ENCODE measurements at places on chromosomes 6 and 20.

DNA sequence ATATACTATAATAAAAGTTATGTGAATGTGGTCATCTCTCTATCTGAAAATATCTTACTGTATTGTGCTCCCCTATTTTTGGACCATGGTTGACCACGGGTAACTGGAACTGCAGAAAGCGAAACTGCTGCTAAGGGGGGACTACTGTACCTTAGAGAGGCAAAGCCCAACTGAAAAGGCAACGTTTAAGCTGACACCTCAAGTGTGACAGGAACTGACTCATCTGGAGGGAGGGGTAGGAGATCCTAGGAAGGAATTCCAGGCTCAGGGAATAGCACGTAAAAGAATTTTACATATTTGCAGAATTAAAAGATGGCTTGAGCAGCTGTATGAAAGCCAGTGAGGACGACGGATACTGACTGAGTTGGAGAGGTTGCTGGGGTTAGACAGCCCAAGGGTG is 34.8 kb downstream of the ELOVL2 start:
- DNase-seq: no peak

DNA sequence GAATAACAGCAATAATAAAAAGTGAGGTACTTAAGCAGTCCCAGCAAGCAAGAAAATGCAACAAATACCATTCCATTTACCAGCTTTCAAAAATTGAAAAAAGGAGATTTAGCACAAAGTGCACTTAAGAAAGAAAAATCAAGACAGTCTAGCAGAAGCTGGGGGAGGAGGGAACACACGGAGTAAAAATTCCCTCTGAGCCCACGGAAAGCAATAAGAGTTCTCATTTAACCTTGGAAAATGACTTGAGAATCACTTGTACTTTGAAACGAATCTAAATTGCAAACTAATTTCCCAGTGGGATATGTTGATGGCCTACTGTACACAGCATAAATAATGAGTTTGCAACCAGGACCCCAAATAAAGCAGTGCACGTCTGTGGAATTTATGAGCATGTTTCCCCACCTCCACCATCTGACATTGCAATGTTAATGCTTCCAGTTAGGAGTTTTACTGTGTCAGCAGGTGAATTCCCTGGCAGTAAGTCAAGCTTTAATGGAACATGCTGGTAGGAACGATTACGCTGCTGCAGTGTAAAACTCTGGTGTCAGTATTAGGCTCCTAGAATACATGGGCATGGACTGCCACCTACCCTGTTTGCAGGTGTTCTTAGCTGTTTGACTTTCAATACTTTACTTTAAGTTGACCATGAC is 386.8 kb downstream of the HDGFL1 start:
- no peak for DNase-seq

GRCh38 chr20:44908987-44909871 is 631 bp upstream of the PABPC1L start:
- no peak for DNase-seq

- no peak for DNase-seq
Measured at GRCh38 chr6:22627644-22628043, 58.3 kb downstream of the HDGFL1 start.

- no peak for DNase-seq
Measured at GRCh38 chr6:104896914-104897313, 37.2 kb upstream of the HACE1 start.

GRCh38 chr6:105831311-105832097 is 254.6 kb upstream of the PRDM1 start:
- DNase-seq: no peak

DNA sequence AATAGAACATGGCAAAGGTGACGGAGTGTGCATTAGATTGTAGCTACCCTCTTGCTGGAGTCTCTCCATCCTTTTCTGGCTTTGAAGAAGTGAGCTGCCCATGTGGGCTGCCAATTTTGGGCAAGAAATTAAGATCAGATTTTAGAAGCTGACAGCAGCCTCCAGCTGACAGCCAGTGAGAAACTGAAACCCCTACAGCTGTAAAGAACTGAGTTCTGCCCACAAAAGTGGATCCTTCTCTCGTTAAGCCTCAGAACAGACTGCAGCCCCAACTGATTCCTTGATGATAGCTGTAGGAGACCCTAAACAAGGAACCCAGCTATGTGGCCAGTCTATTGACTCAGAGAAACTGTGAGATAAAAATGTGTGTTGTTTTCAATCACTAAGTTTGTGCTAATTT is 134.1 kb downstream of the CD109 start:
- no peak for DNase-seq

- no peak for DNase-seq
Measured at GRCh38 chr6:161273274-161273751, 548 bp downstream of the AGPAT4 start.

- no peak for DNase-seq
Measured at GRCh38 chr6:111846492-111847409, 26.5 kb downstream of the FYN start.

GRCh38 chr20:10563935-10564492 is 109.8 kb downstream of the JAG1 start:
- DNase-seq: no peak

DNA sequence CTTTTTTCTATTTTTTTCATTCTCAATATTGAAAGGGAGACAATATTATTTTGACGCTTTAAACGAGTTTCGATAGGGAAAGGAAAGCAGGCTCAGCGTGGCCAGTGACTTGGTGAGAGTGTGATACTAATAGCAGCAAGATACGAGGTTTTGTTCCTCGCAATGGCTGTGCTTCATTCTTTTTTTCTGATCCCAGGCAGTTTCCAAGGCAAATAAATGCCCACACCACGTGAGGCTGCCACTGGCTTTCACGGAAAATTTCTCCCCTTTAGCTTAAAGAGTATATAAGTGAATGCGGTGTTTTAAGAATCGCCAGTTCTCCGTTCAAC is 196.4 kb upstream of the ZNF184 start:
- DNase-seq: no peak

DNA sequence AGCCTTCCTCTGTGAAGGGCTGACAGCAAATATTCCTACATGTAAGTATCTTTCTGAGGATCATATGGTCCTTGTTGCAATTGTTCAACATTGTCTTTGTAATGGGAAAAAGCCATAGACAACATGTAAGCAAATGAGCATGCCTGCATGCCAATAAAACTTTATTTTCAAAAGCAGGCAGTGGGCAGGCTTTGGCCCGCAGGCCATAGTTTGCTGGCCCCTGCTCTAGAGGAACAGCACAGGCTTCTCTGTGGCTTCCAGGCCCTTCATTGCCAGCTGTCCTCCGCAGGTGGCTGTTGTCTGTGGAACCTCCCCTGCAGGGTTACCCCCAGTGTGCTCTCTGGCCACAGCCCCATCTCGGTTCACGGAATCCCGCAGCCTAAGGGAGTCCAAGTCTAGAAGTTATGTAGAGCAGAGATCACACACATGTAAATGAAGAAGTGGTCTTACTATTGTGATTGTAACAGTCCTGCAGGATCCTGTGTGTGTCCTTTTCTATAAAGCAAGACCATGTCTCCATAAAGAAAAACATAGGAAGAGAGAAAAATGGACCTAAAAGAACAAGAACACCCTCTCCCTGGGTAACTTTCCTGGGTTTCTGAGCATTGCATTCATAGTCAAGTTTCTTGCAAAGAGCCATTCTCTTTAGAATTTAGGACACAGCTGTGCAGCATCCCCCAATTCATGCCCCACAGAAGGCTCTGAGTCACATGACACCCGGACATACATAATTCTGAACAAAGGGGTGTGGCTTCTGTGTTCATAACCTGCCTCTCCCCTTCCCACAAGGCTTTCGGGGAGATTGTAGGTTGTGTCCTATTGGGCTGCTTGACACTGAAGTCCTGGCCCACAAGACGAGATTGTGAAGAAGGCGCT is 10.0 kb downstream of the UNC93A start:
- DNase-seq: no peak

DNA sequence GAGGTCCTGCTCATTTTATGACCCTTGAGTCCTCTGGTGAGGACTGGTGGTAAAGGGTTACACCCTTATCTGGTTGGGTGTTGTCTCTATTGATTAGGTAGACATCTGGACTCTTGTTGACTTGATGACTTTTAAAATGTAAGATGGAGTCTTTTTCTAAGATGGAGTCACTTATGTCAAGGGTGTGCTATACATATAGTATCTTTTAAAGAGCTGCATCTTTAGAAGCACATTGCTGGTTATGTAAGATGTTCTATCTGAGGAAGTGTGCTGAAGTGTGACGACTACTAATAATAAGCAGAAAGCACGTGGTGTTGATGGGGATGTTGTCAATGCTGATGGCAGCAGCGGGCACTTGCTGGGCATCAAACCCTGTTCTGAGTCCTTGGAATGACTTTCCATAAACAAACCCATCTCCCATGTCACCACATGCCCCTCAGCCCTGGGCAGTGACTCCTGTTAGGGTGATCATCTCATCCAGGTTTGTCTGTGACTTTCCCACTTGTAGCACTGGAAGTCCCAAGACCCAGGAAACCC is 229.6 kb downstream of the EYA2 start:
- no peak for DNase-seq

- no peak for DNase-seq
Measured at GRCh38 chr6:136059308-136059707, 190.8 kb downstream of the MTFR2 start.

GRCh38 chr6:128076843-128077242 is 176.0 kb upstream of the THEMIS start:
- DNase-seq: no peak

GRCh38 chr20:17179840-17180239 is 47.0 kb upstream of the PCSK2 start:
- no peak for DNase-seq

GRCh38 chr6:100464903-100465700 is at the start of gene SIM1:
Gene SIM1 (minus strand): TSS chr6:100464921. CDS start chr6:100463468, 1,453 bp downstream.
- DNase-seq: no peak

- DNase-seq: no peak
Measured at GRCh38 chr20:52200870-52201269, 9.3 kb upstream of the ZFP64 start.

- DNase-seq: no peak
Measured at GRCh38 chr20:56570832-56571231, 37.8 kb downstream of the FAM209B start.

- DNase-seq: no peak
Measured at GRCh38 chr6:91678679-91679446, 1092.0 kb upstream of the MAP3K7 start.

- DNase-seq: no peak
Measured at GRCh38 chr6:158645064-158646022, 800 bp upstream of the DYNLT1 start.

DNA sequence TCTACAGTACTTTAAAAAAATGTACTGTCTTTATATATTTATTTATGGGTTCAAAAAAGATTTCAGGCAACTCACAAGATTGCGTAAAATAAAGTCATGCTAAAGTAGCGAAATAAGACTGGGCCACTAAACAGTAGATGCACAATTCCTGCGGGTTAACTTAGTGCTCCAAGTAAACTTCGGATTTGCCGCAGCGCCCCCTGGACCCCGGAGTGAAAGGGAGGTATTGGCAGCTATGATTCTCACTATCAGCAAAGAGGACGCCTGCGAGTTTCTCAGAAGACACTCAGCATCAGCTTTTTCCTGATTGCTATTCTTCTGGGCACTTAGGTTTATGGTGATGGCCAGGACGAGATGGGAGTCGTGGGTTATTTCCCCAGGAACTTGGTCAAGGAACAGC is 1.4 kb downstream of the OTOR start:
- DNase-seq: no peak

- DNase-seq: no peak
Measured at GRCh38 chr6:88403486-88403885, 237.3 kb upstream of the CNR1 start.

DNA sequence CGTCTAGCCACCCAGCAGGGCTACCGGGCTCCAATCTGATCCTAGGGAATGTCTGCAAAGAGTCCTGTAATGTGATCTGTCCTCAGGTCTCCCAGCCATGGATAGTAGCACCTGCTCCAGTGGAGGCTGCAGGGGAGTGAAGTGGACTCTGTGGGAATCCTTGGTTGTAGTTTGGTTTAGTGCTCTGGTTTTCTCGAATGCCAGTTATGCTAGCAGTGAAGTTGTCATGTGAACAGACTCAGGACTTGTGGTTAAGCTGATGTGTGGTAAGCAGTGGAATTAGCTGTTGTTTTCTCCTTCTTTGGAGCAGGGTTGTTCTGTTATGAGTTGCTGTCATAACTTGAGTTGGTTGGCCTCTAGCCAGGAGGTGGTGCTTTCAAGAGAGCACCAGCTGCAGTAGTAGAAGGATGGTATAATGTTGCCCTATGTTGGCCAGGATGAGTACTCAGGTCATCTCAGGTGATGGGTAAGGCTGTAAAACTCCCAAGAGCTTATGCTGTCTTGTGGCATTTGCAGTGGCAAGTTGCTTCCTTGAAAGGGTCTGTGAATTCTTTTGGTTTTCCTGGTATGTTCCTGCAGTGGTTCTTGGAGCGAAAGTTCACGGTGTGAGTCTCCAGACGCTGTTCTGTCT is 390.2 kb downstream of the UTRN start:
- DNase-seq: peak; percentile 72

GRCh38 chr6:10585209-10585845 is 64.2 kb downstream of the GCNT2 start:
- DNase-seq: no peak
